ENCODE measurements at places on chromosomes 1 and 21. TPM values are rescaled to one million over a fixed set of nuclear protein-coding genes. Genes with fewer than 3 reads are reported as not detected.

TAL1 gene
- polyA plus RNA-seq = not detected

LRRIQ3 gene
- polyA plus RNA-seq = 0.70 TPM

CNKSR1 gene
- polyA plus RNA-seq = 0.58 TPM

CD53 gene
- not detected for polyA plus RNA-seq

DNA sequence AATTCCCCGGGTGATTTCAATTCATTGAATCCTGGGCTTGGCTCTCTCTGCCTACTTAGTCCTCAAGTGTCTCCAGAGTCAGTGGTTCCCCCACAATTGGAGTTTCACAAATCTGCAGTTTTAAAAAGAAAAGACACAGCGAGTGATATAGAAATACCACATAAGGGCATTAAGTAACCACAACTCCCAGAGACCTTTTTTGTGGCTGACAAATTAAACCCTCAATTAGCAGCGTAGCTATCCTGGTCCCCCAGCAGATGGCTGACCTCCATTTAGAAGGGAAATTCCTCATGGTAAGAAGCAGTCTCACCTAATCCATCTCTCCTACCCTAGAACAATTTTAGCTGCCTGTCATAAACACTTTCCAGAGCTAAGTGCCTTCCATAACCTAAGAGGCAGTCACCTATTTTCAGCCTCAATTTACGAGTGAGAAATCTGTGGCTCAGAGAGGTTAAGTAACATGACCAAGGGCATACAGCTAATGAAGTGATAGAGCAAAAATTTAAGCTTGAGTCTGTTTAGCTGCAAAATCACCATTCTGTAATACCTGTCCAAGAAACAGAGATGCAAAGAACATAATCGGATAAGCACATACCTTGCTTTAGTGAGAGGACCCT, 56.0 kb upstream of the NBPF3 start:
- no peak for DNase-seq

GRCh38 chr1:231233735-231234417, 7.1 kb upstream of the GNPAT start:
- no peak for DNase-seq

DNA sequence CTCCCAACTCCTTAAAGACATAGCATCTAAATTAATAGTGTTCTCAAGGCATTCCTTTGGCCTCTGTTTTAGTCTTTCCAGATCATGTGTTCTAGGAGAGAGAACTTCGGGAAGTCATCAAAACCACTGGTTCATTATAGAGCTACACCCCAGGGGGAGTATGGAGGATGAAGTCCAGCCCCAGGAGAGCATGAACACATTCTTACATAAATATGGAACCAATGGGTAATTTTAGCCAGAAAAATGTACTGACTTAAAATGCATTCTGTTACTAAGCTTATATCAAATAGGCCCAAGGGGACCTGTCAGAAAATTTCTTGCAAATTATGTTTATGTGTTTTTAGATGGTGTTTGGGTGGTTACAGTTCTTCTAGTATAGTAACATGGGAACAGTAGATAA, 165.2 kb downstream of the NTMT2 start:
- no peak for DNase-seq

- DNase-seq = no peak
These were observed 9.3 kb downstream of the KIF21B start for GRCh38 chr1:201013991-201014815.

All from SK-N-SH (cell line).